Spinal cord (tissue), 10 donors: ENCODE measurements at places on chromosomes 2 and 18. TPM values are rescaled to one million over a fixed set of nuclear protein-coding genes. Genes with fewer than 3 reads are reported as not detected.

The TSPYL6 gene
- 0.30 TPM for total RNA-seq

The DSC1 gene
- total RNA-seq: 0.10 TPM

The POMC gene
- 8.5 TPM for total RNA-seq

The DSC2 gene
- 24.8 TPM for total RNA-seq

The MAP3K19 gene
- total RNA-seq: 16.0 TPM

The FOXI3 gene
- 0.06 TPM for total RNA-seq

- DNase-seq: no peak
Measured at GRCh38 chr2:149205143-149205542, 125.2 kb upstream of the LYPD6 start.

DNA sequence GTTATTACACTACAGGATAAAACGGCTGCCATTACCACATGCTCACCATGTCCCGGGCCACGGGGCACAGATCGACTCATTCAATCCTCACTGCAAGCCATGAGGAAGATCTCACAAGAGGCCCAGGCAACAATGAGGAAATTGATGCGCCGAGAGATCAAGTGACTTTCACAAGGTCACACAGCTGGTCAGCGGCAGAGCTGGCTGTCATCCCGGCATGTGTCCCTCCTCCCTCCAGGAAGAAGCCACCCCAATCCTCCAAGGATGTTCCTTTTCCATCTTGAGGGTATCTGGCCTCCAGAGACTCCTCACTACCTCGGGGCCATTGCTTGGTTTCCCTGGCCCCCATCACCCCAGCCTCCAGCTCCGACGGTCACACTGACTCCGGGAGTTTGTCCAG, 65.3 kb upstream of the GLI2 start:
- DNase-seq: no peak

GRCh38 chr2:136394136-136395060, 276.4 kb upstream of the CXCR4 start:
- no peak for DNase-seq

GRCh38 chr2:136319237-136319636, 201.3 kb upstream of the CXCR4 start:
- DNase-seq: no peak

GRCh38 chr2:32633040-32633439, 5.2 kb downstream of the TTC27 start:
- DNase-seq: no peak

DNA sequence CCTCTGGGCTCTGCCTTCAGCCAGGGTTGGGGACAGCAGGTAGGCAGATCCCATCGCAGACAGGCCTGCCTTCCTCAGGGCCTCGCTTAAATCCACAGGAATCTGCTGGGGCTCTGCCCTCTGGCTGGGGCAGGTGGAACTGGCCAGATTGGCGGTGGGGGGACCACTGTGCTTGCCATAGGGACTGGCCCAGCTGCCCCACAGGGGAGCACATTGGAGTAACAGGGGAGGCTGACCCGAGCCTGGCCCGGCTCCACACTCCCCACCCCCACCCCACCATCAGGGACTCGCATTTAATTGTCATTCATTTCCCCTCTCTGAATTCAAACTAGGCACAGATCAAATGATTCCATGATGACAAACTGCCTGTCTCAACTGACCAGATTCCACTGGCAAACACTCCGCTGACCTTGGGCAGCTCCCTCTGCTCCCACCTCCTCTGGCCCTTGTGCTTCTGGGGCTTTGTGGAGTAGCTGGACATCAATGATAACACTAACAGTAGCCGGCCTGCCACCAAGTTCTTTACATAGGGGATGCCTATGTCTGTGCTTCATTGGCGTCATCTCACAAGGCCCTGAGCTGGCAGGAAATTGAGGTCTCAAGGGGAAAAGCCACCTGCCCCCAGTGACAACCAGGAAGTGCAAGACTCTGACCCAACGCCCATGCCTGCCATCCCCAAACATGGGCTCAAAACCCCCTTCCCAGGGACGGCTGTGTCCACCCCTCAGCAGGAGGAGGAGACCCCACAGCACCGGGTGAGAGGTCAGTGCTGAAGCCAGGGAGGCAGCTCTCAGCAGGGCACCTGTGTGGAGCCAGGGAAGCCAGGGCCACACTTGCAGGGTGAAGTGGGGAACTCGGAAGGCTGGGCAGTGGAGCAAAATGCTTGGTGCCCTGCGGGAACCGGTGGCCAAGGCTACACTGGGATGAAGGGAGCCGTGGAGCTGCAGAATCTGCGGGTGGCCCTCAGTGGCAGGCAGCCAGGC, 2.1 kb upstream of the B3GNT7 start:
- DNase-seq: no peak

DNA sequence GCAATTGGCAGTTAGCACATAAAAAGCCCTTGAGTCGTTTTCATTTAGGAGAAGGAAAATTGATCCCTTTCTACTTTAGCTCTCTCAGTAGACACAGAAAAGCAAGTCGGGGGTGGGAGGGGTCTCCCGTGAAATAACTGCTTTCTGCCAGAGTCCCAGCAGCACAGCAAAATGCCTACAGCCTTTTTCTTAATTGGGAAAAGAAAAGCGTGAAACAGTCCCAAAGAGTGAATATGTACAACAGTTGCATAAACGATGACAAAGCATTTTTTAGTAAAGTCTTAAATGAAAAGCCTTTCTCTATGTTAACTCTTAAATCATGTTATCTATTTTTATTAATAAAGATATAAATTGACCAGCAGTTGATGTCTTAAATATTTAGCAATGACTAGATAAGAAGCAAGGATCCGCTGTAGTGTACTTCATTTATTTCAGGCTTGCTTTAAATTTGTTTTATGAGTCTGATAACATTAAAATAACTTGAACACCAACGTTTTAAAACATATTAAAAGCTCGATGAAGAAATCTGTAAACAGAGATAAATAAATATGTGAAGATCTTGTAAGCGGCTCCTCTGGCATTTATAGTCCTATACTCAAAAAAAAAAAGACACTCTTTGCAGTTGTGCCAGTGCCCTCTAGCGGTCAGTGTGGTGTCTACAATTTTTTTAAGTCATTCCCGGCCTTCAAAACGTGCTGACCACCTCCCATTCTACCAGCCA, 42.3 kb upstream of the ATIC start:
- peak; percentile 93 for DNase-seq

DNA sequence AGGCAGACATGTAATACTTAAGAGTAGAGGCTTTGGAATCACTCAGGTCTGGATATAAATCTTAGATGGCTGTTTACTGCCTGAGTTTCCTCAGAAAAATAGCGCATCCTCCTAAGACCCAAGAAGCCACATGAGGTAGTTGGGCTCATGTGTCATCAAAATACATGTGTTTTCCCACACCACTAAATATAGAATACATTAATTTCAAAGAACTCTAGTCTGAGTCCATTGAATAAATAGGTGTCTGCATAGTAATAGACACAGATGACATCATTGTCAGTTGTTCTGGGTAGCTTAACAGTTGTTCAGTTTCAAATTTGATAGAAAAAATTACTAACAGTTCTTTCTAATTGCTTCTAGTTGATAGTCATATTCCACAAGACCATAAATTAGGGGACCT, 9.6 kb downstream of the PPP1R1C start:
- no peak for DNase-seq

DNA sequence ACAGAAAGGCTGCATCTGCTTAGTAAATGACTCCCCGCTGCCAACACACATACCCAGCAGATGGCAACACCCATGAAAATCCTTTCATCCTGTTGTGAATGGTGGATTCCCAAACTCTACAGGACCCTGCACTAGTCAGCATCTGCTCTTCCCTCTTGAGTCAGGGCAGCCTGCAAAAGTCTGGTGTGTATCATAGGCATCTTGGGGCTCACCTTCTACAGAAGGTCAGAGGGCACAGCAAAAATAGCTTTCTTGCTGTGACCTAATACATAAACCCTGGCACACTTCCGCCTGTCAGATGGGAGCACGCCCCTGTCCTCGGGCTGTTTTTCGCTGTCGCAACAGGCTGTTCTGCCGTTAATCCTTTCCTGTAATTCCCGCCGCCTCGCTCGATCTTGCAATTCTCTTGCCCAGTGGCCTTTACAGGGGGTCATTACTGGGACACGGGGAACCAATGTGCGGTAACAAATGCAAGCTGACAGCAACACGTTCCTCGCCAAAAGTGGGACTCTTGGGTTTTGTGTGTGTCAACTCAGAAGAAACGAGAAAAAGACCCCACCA, 19.9 kb upstream of the SCYGR1 start:
- peak; percentile 79 for DNase-seq

DNA sequence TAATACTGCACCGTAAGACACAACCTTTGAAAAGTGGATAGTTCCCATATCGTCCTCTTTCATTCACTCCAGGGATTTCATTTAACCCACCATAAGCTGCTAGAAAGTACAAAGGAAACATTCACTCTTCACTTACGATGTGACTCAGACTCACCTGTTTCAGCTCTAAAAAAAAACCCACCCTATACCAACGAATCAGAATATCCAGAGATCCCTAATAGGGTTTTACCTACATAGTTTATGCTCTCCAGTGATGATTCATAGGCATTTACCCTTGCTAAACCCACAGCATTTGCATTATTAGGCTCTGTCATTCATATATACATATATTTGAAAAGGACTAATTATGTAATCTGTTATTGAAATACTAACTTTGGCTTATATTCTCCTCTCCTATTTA, 60.2 kb downstream of the PRPF40A start:
- DNase-seq: no peak

GRCh38 chr2:204479557-204479956, 65.7 kb upstream of the PARD3B start:
- DNase-seq: no peak

GRCh38 chr2:130135692-130136541, 6.9 kb upstream of the POTEF start:
- no peak for DNase-seq

- no peak for DNase-seq
Measured at GRCh38 chr2:203737360-203737759, 30.9 kb downstream of the CD28 start.

DNA sequence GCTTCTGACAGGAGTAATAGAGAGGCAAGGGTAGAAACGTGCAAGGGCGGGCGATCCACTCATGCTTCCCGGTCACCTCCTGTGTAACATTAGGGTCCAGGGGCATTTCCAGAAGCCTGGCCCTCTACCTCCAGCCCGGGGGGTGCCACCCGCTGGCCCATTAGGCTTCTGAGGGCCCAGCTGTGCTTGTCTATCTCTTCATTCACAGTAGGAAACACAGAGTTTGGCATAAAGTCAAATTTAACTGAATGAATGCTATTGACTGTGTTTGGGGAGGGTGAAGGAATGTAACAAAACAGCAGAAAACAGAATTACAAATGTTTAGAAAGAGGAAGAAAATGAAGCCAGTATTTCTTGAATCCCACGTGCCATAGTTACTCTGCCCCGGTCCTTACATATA, 112.4 kb upstream of the SLC66A3 start:
- DNase-seq: peak; percentile 57

DNA sequence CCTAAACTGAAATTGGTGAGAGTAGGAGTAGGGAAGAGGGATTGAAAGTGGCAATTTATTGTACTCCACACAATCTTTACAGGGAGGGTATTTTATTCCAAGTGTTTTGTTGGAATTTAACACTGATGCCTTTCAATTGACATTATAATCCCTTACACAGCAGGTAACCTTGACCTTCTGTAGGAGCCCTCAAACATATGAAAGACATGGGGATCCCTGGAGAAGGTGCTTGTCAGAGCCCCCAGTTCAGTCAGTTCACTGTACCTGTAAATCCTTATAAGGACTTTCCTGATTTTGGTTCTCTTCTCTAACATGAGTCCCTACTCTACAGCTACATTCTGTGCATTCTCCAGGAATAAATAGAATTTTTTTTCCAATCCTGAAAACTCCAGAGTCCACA, 384.9 kb upstream of the NRP2 start:
- no peak for DNase-seq

- no peak for DNase-seq
Measured at GRCh38 chr18:43601432-43601831, 324.1 kb upstream of the SYT4 start.
